ENCODE measurements at places on chromosomes 12 and 14.
A peak's percentile ranks its signal among the peaks of the same experiment; 100 is the strongest.

DNA sequence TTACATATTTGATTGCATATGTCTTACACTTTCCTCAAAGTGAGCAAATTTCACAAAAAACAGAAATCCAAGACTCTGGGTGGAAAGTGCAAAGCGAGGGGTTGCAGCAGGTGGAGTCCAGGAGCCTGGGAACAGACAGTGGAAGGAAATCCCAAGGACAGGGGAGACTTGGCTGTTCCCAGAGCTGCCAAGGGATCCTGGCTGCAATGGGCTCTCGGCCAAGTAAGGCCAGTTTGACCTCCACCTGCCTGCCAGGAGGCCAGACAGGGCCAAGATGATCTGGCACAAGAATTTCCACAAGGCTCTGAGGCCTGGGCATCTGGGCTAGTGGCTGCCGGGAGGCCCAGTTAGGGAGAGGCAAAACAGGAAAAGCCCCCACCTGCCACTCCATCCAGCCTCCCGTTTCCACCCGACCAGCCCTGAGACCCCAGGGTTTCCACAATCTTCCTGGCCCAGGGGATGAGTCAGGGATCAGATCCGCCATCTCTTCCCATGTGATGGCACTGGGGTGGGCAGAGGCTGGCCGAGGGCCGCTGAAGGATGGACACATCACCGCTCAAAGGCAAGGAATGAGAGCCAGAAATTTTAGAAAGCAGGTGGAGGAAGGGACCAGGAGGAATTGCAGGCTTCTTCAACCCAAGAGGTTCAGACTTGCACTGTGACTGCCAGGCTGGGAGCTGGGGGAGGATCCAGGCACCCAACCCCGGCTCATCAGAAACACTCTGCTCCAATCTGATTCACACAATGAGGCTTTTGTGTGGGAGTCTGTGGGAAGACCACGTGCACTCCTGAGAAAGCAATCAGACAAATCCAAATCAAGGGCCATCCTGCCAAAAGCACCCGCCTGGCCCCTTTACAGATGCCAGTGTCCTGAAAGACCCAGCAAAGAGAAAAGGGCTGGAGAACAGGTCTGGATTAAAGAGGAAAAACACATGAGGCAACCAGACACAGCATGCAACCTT is 16.3 kb downstream of the SCARB1 start:
- no peak for DNase-seq

DNA sequence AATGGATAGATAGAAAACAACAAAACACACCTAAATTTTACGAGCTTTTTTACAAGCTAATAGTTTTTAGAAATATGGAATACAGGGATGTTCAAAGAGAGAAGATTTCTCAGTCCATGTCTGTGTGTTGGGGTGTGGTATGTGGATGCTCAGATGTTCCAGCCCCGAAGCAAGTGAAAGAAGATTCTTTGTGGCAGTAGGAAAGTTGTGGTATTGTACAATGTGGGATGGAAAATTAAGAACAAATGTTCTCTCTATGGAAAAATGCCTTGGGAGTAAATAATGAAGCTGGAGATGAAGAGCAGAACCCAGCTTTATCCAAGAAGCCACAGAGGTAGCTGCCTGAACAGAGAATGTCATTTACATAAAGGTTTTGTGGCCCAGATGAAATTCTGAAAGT is 150.3 kb upstream of the PRKD1 start:
- no peak for DNase-seq

DNA sequence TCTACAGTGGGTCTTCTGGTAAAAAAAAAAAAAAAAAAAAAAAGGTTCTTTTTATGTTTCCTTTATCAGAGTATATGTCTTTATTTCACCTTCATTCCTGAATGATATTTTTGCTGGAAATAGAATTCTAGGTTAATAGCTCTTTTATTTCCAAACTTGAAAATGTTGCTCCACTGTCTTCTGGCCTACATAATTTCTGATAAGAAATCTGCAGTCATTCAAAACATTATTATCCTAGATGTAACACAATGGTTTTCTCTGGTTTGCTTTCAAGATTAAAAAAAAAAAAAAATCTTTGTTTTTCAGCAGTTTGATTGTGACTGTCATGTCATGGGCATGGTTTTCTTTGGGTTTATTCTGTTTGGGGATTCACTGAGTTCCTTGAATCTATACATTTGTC is 19.5 kb downstream of the DCP1B start:
- no peak for DNase-seq

GRCh38 chr12:118150625-118151024 is 14.7 kb downstream of the PEBP1 start:
- DNase-seq = no peak

DNA sequence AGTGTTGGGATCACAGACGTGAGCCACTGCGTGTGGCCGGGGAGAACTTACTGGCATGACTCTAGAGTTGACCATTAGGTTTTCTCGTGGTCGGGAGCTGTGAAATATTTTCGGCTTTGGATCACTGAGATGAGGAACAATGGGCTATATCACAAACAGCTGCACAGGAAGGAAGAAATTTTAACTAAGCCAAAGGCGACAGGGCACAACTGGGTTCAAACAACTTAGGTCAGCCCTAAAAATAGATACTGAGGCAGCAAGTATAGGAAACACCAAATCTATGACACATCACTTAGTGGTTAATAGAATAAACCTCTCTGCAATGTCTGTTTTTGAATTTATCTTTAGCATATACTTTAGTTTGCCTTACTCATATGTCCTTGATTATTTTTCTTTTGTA is 162.9 kb downstream of the LRIG3 start:
- DNase-seq = no peak

DNA sequence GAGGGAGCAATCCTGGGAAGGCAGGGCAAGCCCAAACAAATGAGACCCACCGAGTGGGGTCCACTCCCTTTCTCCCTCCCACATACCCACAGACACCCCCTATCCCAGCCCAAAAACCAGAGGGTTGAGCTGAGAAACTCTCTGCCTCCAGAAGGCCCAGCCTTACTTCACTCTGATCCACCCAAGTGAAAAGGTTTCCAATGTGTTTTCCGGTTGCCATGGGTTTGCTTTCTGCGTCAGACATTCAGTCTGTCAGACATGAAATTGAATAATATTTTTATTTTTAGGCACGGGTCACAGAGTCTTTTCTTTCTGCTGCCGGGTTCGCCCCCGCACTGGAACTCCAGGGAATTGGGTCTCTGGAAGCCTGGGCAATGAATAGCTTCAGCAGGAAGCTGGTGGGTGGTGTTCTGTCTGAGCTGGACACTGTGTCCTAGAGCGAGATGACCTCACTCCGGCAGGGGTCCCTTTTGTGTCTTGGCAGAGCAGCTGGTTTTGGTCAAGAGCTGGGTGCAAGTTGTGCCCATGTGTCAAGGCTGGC is 69.8 kb upstream of the CLMN start:
- DNase-seq = no peak

GRCh38 chr14:99320105-99320572 is 48.1 kb upstream of the BCL11B start:
- DNase-seq = peak; percentile 21

GRCh38 chr14:99360774-99361595 is 89.0 kb upstream of the BCL11B start:
- DNase-seq = no peak

DNA sequence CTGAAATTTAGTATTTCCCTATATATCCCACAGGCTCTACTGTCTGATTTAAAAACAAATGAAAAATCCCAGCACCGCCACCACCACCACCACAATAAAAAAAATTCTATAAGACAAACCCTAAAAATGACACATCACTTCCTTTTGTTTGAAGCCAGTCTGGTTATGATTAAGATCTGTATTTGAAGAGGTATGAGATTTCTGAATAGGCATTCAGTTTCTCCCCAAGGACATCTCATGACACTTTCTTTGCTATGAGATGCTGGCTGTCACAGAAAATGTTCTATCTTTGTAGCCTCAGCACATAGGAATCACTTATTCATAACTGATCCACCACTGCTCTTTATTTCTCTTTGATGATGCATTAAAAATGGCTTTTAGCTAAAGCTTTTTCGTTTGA is 1071.0 kb downstream of the SLC6A15 start:
- no peak for DNase-seq

GRCh38 chr12:95088379-95088778 is 15.0 kb upstream of the NR2C1 start:
- DNase-seq = no peak

- no peak for DNase-seq
Observed at GRCh38 chr14:21449899-21450216, 6.1 kb downstream of the CHD8 start.

Measured in renal cortex interstitium (tissue), 15 donors.